ENCODE measurements at places on chromosomes 6 and 20.

DNA sequence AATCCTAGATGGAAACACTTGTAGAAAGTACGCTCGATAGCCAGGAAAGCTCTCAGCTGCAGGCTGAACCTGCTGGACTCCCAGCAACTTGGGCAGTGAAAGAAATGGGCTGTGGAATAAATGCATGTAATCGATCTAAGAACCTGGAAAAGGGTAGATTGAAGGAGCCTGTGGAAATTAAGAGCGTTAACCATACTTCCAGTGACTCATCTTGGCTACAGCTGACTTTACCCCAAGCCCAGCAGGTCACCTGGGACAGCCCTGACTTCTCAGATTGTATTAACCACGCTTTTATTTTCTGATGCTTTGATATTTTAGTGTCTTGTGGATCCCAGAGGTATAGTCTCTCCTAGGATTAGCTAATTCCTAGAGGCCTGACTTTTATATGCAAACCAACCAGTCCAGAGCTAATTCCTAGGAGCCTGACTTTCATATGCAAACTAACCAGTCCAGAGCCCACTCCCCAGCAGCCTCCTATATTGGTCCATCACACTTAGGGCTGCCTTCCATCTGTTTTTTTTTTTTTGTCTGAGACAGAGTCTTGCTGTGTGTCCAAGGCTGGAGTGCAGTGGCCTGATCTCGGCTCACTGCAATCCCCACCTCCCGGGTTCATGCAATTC, 86.3 kb downstream of the GMPR start:
- DNase-seq, result no peak

DNA sequence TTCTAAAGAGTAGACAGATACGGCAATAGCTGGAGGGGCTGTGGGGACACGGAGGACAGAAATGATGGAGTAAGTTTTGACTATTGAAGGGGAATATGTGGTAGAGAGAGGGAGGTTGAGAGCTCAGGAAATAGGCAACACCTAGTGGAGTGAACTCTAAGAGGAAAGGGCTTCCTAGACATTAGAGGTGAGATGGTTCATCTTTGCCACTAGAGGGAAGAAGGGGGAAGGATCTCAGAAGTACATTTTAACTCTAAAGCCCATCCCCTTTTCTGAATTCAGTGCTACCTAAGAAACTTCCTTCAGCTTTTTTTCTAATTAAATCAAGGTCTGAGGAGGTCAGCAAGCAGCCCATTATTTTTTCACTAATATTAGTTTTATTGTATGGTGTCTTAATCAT, 689.4 kb upstream of the MAP3K7 start:
- no peak for DNase-seq

GRCh38 chr20:63520934-63521601, 503 bp downstream of the PPDPF start:
- DNase-seq, result peak; percentile 65

DNA sequence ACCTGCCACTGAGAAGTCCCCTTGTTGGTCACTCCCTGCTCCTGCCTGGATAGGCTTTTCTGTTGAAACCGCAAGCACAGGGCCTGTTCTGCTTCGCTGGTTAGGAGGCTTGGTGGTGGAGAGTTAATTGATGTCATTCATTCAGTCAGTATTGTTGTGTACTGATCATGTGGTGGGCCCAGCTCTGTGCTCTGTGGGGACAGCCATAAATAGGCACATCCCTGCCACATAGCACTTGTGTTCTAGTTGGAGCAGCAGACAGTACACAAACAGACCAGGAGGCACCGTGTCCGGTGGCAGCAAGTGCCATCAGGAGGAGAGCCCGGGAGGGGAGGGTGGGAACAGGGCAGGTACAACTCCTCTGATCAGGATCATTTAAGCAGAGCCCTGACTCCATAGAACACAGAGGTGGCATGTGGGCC, 155.2 kb upstream of the INSM1 start:
- no peak for DNase-seq

DNA sequence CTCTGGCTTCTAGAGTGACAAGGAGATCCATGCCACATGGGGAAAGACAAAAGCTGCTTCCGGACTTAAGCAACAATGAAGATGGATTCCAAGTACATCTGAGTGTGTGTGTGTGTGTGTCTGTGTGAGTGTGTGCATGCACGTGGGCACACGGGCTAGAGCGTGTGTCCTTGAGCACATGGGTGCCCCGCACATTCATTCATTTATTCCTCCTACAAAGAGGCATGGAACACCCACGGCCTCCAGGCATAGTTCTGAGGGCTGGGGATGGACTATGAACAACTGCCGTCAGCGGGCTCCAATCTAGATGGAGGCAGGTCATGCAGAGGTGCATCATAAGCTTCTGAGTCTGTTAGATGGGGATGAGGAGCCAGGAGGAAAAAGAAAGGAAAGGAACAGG, 49.1 kb downstream of the GRM4 start:
- DNase-seq, result no peak

- no peak for DNase-seq
Measured at GRCh38 chr6:93177438-93177837, 241.9 kb downstream of the EPHA7 start.

DNA sequence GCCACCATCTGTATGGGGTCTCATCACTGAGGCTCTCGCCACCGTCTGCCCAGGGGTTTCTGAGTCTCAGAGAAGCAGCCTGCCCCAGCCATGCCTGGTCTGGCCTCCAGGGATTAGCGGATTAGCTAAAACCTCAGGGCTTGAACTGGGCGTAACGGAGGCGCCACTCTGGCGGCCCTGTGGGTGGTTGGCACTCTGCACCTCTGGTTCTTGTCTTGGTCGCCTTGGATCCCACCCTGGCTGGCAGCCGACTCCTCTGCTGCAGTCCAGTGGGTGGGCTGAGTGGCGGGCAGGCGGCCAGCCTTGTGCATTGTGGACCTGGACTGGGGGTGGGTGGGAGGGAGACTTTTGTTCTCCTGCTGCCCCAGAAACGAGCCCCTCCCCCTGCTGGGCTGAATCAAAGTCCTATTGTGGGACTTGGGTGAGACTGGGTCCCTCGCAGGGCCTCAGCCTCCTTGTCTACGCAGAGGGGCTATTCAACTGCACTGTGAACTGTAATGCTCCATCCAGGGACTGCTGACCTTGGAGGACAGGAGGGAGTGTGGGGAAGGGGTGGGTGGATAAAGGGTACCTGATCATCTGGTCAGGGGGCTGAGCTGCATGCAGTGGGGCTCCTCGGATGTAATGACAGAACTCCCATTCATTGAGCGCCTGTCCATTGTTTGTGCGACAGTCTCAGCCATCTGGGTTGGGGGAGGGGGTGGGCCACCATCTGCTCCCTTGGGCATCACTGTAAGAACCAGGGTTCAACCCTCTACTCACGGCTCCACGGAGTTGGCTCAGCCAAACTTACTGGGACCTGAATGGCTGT, 23.9 kb downstream of the SUN5 start:
- DNase-seq, result no peak
